A172 (cell line): ENCODE measurements at places on chromosomes 1 and 21. TPM values are rescaled to one million over a fixed set of nuclear protein-coding genes. Genes with fewer than 3 reads are reported as not detected.
A peak's percentile ranks its signal among the peaks of the same experiment; 100 is the strongest.

The RNU1-4 gene
- total RNA-seq, result under 0.01 and 255 TPM in 2 replicates

GRCh38 chr1:55064861-55065263 is 25.5 kb downstream of the PCSK9 start:
- peak; percentile 40 for DNase-seq

DNA sequence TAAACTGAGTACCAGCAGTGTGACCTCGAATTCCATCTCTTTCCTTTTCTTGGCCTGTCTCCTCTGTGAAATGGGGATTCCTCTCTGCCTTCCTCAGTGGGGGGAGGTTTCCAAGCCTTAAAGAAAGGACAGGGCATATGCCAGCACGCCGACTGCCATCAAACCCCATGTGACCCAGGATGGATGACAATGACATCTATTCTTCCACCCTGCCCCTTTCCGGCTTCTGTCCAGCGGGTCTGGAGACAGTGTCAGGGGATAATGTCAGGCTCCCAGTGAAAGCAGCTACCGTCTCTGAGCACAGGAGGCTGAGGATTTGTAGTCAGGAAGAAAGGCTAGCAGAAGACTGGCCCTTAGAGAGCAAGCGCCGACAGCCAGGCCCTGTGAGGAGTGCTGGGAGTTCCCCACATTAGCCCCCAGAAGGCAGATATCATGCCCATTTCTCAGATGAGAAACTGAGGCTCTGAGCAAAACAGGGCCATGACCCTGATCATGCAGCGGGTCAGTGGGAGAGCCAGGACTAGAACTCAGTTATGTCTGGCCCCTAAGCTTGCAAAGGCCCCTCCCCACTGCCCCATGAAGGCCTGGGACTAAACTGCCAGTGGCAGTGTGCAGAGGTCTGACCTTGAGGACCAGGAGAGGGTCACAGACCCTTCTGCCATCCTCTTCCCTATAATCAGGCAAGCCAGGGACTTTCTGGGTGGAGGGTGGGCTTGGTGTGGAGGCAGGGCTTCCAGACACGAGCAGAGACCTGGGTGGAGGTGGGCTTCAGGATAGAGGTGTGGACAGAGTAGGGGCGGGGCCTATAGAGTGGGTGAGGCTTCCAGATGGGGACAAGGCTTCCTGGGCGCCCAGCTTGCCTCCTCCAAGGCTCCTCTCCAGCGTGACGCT is 30.1 kb downstream of the CDCA8 start:
- no peak for DNase-seq

GRCh38 chr1:219405531-219406331 is 207.2 kb downstream of the ZC3H11B start:
- no peak for DNase-seq

The KRTAP13-2 gene
- total RNA-seq, result not detected in 2 replicates

The S100A12 gene
- not detected in 2 replicates for total RNA-seq
